Activated CD4-positive, alpha-beta T cell treated with anti-CD3 and anti-CD28 coated beads, Interleukin-2, amount 10 ng/mL, durations not matched to agents 24 days and 14 days (primary cell): ENCODE measurements at places on chromosomes 11 and 22.
A peak's percentile ranks its signal among the peaks of the same experiment; 100 is the strongest.

GRCh38 chr11:71153005-71153390 lies 99.4 kb downstream of the SHANK2 start:
- DNase-seq = no peak

DNA sequence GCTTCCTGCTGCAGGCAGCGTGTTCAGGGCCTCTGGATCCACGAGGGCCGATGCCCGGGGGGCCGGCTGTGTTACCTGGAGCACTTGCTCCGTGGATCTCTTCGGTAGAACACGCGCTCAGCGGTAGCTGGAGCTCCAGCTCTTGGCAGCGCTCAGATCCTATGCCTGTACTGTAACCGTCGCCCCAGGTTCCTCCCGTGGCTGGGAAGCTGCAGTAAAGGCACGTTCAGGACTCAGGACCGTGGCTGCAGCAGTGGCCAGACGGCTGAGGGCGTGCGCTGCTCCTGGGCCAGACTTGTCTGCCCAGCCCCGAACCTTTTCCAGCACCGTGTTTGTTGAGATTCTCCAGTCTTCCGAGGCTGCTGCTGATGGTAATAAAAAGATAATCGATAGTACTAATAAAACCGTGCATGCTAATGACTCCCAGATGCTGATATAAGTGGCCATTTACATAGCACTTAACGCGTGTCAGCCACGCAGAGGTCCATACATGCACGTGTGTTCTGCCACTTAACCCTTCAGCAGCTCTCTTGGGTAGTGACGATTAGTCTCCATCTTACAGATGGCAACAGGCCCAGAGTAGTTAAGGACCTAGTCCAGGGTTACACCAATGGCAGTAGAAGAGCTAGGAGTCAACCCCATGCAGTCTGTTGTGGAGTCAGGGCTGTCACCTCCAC lies 1.4 kb downstream of the MOV10L1 start:
- DNase-seq = no peak

DNA sequence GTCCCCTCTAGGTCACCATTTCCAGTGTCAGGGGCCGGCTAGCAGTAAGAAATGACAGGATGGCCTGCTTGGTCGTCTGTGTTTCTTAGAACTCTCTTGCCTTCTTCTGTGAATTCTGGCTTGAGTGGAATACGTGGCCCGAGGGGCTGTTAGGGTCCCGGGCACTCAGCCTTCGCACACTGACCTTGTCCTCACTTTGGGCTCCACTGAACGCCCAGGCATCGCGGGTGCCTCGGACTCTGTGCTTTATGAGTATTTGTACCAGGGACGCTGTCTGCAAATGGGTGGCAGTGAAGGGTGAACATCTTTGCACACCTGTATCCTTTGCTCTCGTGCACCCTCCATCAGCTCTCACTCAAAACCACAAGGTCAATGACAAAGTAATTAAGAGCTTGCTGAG lies 123.4 kb upstream of the ANO1 start:
- DNase-seq = no peak

GRCh38 chr11:58744988-58745704 lies 13.4 kb upstream of the GLYAT start:
- no peak for DNase-seq

- DNase-seq = no peak
Observed at GRCh38 chr22:20295262-20296064, 24.4 kb downstream of the DGCR6L start.

DNA sequence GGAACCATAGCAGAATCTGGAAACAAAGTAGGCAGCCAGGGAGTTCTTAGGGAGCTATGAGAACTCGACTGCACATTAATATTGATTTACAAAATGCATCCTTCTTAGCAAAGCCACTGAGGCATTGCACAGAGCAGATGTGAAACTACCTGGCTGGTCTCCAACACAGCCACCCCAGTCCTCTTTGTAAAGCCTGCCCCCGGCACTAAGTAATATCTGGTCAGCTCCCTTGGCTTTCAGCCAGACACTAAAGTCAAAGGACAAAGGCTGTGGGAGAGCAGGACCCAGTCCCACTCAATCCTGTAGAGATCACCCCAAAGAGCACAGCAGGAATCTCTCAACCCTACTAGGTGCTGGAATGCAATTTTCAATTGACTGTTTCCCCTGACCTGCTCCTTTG lies 12.8 kb downstream of the XRRA1 start:
- DNase-seq = no peak

- DNase-seq = no peak
Observed at GRCh38 chr11:72613977-72614376, 60.2 kb downstream of the PDE2A start.

DNA sequence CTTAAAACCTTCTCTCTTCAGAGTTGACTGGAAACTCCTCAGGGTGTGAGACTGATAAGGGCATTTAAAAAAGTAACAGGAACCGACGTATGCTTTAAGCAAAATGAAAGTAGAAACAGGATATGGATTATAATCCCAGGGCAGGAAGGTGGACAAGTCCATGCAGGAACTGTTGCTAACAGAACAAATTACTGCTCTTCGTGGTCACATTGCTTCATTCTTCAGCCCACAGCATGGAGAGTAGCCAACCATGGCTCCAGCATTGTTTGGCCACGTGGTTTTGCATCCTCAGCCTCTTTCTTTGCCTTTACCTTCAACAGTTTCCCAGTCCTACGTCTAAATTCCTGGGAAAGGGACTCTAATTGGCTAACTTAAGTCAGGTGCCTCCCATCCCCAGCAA lies 563.1 kb upstream of the ISX start:
- no peak for DNase-seq

- DNase-seq = peak; percentile 90
Observed at GRCh38 chr22:30396871-30397655, at the start of gene SEC14L2. TSS of gene SEC14L2 (plus strand) at chr22:30397018. CDS start at chr22:30397117, 99 bp downstream.

DNA sequence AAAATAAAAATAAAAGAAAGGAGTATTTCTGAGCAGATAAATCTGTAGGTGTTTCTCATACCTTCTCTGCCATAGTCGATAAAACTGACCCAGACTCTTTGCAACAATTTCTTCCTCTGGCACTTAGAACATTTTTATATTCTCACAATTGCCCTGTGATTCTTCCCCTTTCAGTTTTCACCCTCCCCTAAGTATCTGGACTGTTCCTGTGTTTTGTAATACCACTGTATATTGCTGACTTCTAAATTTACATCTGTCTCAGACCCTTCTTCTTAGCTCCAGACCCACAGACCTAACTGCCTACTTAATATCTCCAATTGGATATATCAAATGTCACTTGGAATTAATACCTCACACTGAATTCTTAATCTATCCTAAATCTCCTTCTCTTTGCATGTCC lies 133.4 kb upstream of the DDI1 start:
- DNase-seq = no peak

DNA sequence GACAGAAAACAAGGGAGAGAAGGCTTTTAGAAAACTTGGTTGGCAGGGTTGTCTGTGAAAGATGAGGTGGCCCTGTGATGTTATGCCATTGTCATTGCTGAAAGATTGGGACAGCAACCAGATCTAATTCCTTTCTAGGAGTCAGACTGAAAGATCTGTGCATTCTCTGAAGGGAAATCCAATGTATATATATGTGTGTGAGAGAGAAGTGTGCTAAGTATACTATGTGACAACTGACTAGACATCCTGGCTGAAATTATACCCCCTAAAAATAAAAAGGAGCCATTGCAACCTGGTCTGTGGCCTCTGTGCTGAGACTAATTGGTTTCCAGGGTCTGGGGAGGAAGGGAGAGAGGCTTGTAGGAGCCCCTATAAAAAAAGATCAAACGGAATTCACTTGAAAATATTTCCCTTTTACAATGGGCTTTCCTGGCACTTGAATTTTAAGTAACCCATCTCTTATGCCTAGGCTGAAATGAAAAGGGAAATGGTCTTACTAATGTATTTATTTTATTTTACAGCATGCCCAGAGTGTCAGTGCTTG lies 1.2 kb upstream of the MPPED2 start:
- no peak for DNase-seq

- no peak for DNase-seq
Observed at GRCh38 chr22:37862570-37863325, 13.5 kb downstream of the EIF3L start.

DNA sequence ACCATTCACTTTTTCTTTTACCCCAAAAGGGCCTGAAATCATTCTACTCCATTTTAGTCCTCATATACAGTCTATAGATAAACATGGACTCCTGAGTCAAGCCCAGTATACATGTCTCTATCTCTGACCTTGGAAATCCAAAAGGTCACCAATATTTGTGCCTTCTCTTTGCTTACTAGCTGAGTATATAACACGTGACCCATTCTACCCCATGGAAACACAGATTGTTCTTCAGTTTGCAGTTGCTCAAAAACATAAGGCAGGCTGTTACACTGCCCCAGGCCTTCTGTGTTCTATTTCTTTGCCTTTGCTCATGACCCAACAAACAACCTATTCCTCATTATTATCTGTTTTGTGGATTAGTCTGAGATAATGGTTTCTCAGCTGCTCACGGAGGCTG lies 5.8 kb downstream of the NRIP3 start:
- DNase-seq = no peak

DNA sequence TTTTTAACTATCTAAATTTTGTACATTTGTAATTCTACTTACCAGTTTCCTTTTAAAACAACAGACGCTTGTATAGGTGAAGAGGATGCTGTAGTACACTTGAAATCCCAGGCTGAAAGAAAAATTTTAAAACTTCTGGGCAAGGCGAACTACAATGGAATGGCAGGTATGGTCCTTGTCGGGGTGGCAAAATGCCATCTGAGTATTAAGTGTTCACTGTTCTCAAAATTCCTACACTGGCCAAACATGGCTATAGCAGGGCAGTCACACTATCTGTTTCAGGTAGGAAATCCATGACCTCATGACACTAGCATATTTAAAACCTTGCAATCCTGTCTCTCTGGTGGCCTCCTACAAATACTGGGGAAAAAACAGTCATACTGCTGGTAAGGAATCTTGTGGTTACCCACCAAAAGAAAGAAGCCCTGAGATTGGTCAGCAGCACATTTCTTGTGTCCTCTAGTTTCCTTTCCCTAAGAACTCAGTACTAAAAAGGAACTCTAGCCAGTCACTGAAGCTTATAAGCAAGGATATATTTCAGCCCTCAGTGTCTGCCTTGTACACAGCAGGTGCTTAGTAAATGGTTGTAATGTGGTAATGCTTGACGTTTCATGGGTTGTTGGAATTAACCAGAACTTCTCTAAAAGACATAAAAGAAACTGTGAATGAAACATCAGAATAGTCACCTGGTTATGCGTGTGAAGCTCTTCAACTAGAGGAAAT lies 5.2 kb upstream of the ZC3H12C start:
- no peak for DNase-seq

DNA sequence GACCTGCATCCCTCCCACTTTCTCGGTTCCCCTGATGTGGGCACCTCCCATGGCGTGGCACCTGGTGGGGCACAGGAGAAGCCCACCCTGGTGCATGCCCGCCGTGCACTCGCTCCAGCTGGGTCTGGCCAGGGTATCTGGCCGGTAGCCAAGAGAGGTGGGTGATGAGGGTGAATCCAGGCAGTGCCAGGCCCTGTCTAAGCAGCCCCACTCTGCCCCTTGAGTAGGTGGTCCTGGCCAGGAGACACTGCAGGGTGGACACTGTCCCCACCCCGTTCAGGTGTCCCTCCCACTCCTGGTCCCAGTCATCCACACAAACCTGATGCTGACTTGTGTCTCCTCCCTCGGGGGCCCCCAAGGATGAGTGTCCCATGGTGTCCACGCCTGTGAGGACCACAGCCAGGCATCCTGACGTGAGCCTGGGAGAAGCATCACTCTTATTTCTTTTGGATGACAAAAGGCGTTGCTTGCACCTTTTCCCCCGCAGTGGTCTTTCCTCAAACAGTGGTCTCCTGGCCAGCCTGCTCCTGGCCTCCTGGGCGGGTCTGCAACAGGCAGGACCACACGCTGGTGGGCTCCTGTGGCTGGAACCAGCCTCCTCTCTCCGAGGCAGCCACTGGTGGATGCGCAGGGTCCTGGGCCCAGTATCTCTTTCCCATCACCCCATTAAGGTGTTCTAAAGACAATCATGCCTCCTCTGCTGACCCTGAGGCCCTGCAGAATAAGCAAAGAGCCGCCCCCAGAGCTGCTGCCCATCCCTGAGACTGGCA lies 922.3 kb downstream of the BRD1 start:
- no peak for DNase-seq

DNA sequence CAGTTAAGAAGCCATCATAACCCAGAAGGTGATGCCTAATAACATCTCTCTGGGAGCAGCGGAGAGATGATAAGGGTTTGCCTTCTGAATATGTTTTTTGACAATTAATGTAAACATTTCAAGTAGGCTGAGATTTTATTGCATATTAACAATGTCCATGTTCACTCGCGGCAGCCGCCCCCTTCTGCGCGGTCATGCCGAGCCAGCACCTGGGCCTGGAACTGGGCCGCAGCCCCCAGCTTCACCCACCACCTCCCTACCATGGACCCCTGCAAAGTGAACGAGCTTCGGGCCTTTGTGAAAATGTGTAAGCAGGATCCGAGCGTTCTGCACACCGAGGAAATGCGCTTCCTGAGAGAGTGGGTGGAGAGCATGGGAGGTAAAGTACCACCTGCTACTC lies 4.3 kb upstream of the SAA1 start:
- DNase-seq = no peak

DNA sequence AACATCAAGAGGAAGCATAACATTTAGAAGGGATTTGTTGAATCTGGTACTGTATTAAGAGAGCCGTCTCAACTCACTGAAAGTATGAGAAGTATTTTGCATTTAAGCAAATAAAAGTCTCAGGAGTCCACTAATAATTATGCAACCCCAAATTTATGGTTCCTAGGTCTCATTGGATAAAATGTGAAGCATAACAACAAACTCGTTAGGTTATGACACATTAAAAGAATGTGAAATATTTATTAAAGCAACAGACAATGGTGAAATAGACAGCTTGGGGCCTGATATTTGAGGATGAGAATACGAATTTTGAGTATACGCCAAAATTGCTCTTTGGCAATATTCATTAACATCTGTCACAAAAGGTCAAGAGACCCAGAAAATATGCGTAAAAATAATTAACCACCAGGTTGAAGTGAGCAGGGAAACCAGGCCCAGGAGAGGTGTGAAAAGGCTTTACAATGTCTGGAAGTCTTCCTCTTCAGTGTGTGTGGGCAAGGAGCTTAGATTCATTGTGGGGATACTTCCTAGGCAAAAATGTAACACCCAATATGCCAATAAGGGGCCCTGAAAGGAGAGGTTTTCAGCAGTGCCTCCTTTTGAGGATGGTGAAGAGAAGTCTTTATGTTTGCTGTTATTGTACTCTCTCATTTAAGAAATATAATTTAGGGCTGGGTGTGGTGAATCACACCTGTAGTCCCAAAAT lies 89.2 kb downstream of the FDX1 start:
- DNase-seq = no peak

DNA sequence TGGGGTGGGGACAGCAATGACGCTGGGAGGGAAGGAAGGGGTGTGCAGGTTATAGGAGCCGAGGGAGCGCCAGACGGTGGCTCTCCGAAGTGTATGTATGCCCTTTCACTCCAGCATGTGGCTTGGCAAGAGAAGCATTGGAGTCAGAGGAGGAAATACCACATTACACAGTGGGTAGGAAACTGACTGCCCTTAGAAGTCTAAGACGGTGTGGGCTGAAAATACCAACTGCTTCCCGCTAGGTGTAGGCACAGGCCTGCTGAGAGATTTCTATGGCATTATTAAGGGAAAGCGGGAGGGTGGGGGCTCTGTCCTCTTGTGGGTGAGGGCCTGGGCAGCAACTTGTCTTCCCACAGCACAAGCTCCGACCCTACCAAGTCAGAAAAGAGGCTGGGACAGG lies 44.7 kb downstream of the CACNG2 start:
- DNase-seq = no peak
